ENCODE measurements at places on chromosomes 4 and X. TPM values are rescaled to one million over a fixed set of nuclear protein-coding genes. Genes with fewer than 3 reads are reported as not detected.

NEUROG2 gene
- not detected for total RNA-seq

DNA sequence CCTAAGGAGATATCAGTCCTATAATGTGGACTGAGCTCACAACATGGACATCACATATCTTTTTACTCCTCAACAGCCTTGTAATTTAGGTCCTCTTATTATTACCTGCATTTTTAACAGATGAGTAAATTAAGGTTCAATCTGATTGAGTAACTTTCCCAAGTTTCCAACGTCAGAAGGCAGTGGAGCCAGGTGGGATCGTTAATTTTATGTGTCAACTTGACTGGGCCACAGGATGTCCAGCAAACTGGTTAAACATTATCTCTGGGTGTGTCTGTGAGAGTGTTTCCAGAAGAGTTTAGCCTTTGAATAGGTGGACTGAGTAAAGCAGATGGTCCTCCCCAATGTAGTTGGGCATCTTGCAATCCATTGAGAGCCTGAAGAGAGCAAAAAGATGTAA is 59.0 kb upstream of the SLIT2 start:
- no peak for DNase-seq

GRCh38 chrX:23773601-23774175 is 9.3 kb upstream of the SAT1 start:
- peak; percentile 60 for DNase-seq

DNA sequence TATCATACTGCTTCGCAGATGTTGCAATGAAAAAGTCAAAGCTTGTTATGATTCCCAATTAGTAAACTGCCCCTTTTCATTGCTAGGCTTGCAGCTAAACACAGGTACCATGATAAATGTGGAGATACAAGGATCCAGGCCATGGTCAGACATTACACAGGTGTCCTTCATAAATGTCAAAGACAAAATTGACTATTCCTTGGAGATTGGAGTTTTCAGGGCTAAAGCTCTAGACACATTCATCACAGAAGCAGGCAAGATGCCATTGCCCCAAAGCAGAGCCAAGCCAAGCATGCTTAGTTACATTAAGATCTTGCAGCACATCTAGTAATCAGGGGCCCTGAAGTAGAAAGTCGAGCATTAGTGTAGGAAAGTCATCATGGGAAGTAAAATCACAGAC is 111.3 kb upstream of the INTU start:
- no peak for DNase-seq

DNA sequence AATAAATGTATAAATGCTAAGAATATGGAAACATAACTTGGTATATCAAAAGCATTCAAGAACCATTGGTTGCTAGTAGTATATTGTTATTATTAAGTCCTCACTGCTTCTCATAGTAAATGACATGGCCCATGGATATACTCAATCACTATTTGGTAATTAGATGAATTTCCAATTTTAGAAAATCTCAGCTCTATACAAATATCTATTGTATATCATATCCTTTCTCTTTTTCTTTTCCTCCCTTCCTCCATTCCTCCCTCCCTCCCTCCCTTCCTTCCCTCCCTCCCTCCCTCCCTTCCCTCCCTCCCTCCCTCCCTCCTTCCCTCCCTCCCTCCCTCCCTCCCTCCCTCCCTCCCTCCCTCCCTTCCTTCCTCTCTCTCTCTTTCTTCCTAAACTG is 514.4 kb upstream of the LCORL start:
- DNase-seq = no peak

DNA sequence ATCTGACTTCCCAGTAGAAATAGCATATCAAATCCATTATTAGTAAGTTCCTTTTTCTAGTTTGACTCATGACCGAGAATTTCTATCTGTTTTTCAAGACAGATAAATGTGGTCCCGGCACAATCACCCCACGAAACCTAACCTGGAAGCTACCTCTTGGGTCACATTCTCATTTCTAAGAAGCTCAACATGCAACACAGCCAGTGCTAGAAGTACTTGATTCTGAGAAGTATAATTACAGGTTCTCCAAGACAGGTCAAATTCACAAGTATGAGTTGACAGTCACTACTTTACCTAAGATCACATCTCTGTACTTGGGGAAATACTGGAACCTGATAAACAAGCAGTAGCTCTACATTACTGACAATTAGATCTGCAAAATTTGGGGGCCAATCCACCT is 54.0 kb upstream of the PLAC1 start:
- DNase-seq = no peak

GAGE12F gene
- total RNA-seq = not detected

DNA sequence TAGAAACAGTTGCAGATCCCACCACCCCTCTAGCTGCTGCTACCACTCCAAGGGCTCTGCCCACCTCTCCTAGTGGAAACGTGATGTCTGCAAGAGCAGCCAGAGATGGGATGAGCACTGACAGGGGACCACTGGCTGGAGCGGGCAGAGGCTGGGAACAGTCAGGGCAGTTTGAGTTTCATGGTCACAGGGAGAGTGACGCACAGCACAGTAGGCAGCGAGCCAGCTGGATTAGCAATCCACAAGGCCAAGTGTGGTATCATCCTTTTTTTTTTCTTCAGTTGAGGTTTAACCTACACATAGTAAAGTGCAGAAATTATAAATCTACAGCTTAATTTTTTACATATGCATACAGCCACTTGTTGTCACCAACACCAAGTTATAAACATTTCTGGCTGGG is 6.4 kb upstream of the SCML2 start:
- DNase-seq = no peak

DNA sequence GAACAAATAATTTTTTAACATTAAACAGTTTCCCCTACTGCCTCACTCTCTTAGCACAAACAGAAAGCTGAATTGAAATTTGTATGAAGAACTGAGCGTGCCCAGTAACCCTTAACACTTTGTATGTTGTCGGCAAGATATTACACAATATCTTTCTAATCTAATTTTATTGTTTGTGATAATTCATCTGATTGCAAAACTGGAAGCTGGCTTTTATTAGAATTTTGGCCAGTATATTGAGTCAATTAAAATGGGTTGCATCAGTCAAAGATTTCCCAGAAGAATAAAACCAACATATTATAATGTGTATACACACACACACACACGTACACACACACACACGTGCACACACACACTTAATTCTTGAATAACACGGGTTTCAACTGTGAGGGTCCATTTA is 2332.1 kb downstream of the PCDH7 start:
- DNase-seq = no peak

- no peak for DNase-seq
Observed at GRCh38 chrX:112802541-112802940, 38.1 kb downstream of the AMOT start.

DNA sequence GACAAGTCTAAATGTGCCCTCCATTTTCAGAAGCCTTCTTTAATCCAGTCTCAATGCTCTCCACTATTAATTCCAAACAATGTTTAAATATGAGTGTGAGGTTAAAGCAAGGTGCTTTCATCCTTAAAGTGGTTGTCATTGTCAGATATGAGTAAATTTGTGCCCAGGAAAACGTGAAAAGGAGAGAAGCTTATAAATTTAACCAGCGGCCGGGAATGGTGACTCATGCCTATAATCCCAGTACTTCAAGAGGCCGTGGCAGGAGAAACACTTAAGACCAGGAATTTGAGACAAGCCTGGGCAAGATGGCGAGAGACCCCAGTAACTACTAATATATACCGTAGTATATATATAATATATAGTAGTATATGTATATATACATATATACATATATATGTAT is 270.0 kb downstream of the ARHGAP24 start:
- DNase-seq = no peak

GRCh38 chr4:55838952-55839351 is 14.5 kb upstream of the EXOC1 start:
- DNase-seq = no peak

CXCL10 gene
- 1.1 TPM for total RNA-seq

DNA sequence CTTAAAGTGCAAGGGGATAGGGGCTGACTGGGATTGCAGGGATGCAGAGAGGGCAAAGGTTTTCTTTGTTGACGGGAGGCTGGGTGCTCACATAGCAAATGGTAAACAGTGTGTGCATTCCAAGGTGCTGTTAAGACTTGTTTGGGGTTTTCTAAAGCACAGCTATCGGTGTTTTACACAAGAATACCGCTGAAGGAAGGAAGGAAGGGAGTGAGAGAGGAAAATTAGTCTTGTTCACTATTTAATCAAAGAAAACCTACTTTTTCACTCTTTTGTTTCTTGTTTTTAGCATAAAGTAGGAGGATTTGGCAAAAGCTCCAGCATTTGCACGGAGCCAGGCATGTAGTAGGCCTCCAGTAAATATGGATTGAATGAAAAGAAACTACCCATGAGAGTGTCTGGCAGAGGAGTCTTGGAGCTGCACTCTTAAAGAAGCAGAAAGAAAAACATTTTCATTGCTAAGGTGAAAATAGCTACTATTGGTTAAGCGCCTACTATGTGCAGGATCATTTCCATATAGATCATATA is 99.7 kb downstream of the FIP1L1 start:
- DNase-seq = no peak

DNA sequence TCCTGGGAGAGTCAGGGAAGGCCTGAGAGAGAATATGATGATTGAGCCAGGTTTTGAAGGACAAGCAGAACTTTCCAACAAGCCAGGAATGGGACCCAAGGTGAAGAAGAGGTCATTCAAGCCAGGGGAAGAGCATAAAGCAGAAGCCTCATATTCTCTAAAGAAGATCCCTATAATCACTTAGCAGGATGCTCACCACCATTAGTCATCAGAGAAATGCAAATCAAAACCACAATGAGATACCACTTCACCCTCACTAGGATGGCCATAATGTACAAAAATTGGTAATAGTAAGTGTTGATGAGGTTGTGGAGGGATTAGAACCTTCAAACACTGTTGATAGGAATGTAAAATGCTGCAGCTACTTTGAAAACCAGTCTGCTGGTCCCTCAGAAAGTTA is 20.5 kb upstream of the SUPT20HL1 start:
- DNase-seq = no peak

GRCh38 chr4:2258091-2259035 is 3.5 kb downstream of the MXD4 start:
- DNase-seq = peak; percentile 4

- peak; percentile 34 for DNase-seq
Observed at GRCh38 chr4:144647095-144647561, 1.2 kb downstream of the HHIP start.

GRCh38 chrX:31547816-31548215 is 476.0 kb upstream of the FTHL17 start:
- no peak for DNase-seq

DNA sequence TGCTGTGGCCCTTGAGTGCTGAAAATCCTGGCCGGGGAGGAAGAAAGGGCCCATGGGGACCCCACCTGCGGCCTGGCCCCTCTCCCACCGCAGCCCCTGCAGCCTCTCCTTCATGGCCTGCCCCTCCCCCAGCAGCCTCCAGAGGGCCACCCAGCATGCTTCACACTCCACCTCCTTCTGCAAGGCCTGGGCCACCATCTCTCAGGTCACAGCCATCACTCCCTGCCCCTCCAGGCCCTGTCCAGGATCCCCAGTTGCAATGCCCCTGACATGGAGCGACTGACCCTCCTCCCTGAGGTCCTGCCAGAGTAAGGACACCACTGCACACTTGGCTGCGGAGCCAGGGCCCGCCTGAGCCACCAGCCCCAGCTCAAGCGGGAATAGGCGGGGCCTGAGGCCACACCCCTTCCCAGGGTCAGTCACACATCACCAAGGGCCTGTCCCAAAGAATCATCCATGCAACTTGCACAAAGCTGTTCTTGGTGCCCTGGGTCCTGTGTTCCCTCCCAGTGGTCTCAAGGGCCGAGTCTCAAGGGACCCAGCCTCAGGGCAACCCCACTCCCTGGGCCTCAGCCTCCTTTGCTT is 32.9 kb downstream of the CCNQ start:
- no peak for DNase-seq

- DNase-seq = no peak
Observed at GRCh38 chr4:156824451-156825060, 147.0 kb downstream of the PDGFC start.

DNA sequence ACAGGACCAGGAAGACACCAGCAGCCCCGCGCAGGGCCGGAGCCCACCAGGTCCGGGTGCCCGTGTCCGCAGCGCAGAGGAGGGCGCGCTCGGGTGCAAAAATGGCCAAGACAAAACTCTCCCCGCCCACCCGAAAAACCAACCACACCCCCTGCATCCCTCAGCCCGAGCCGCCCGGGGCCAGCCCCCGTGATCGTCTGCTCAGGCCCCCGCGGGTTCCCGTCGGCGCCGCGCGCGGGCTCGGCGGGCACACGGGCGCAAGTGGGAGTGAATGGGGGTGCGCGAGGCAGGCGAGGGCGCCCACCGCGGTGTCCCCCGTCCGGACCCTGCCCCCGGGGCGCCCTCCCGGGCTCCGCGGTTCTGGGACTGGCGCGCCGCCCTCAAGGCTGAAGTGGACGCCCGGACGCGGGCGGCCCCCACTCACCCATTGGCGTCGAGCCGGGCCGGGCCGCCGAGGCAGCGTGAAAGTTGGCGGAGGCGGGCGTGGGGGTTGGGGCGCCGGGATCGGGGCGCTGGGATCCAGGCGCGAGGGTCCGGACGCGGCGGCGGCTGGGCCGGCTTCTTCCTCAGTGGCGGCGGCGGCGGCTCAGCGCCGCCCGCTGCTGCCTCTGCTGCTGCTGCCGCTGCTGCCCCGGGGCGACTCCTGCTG is 393 bp downstream of the SH3KBP1 start:
- DNase-seq = peak; percentile 52

FDCSP gene
- total RNA-seq = not detected

MAPK10 gene
- total RNA-seq = not detected

CLTRN gene
- total RNA-seq = 0.62 TPM

C4orf54 gene
- total RNA-seq = not detected

FAM184B gene
- 0.04 TPM for total RNA-seq

DNA sequence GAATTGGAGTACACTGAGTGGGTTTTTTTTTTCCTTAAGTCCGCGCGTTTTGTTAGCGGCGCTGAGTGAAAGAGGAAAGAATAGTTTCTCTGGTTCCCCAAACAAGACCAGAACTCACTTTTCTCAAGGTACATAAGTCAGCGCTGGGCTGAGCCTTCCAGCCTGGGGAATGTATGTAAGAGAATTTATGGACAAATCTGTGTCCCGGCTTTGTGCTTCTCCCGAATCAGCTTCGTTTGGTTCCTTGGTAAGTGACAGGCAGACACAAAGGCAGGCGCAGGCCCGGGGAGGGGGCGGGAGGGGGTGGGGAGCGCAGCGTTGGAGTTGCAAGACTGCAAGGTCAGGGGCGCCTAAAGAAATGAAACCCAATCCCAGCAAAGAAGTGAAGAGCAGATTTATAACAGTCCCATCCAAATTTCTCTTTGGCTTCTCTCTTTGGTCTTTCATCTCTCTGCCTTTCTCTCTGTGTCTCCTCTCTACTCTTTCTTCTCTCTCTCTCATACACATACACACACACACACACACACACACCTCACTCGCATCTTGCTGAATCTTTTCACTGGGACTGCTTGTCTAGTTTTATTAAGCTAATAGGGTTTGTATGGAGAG is 981 bp downstream of the TET2 start:
- DNase-seq = peak; percentile 68
